ENCODE measurements at places on chromosomes 16 and 17.

DNA sequence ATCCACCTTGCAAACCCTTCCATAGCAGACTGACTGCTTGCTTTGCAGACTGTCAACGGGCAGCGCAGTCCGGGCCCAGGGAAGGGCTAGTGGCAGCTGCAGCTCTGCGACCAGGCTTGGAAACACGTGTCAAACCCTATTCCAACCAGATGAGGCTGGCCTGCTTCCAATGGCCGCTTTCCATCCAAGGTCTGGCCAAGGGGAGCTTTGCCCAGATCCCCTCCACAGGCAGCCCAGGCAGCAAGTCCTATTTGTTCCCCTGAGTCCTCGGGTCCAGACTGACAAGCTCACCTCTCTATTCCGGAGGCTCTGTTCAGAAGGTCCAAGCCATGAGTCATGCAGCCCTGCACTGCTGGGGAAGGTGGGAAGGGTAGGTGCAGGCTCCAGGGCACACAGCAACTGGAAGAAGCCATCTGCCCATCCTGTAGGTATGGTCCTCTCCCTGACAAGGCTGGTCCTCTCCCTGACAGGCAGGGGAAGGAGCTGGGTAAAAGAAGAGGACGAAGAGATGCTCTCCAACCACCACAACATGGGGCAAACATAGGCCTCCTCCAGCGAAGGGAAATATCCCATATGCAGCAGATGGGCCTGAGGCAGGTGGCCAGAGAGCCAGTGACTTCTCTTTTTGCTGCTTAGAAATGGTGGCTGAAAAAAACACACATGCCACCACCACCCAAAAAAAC is 22.6 kb upstream of the AXIN2 start:
- no peak for DNase-seq

DNA sequence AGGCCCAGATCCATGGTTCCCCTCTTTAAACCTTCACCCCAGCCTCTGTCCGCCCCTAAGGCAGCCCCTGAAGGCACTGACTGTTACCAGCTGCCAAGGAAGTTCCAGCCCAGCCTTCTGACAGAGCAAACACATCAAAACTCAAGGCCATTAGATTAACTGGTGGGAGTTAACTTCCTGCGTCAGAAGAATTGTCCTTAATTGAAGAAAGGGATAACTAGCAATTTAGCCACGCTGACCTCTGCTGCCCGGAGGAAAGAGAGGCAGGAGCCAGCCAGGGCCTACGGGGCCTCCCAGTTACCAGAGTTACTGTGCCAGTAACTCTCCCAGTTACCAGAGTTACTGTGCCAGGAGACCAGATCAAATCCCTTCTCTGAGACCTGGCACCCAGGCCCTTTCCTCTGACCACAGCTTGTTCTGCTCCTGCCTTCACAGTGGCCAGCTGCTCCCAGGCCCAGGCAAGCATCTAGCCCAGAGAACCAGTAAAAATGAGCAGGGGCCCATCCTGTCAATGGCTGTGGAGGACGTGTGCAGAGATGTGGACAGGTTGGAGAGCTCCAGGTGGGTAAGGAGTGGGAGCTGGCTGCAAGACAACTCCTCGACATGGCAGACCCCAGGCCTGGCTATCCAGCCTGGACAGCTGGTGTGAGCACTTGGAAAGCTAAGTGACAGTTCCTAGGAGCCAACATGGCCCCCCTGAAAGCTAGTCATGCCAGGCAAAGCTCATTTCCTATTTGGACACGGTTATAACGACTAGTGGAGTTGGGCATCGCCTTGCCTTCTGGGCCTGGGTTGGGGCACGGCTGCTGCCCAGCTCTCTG is 2.8 kb upstream of the PITPNM3 start:
- DNase-seq, result no peak

- no peak for DNase-seq
These were observed 195.0 kb upstream of the ELAC2 start for GRCh38 chr17:13212860-13213259.

GRCh38 chr17:81115749-81116464 is 49.4 kb upstream of the PVALEF start:
- DNase-seq, result no peak

DNA sequence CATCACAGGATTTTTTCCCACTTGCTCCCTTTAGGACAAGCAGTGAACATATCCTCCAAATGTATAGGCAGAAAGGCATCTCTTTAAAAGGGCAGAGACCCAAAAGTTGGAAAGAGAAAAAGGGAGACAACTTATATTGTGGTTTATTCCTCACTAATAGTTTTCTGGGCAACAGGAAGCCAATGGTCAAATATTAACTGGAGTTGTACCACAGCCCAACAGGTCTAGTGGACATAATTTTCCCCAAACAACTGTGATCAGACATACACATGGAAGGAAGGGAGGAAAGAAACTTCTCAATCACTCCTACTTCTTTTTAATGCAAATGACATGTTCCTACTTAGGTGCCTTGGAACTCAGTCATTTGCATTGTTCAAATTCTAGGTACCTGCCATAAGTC is 78.4 kb downstream of the SOX9 start:
- no peak for DNase-seq

DNA sequence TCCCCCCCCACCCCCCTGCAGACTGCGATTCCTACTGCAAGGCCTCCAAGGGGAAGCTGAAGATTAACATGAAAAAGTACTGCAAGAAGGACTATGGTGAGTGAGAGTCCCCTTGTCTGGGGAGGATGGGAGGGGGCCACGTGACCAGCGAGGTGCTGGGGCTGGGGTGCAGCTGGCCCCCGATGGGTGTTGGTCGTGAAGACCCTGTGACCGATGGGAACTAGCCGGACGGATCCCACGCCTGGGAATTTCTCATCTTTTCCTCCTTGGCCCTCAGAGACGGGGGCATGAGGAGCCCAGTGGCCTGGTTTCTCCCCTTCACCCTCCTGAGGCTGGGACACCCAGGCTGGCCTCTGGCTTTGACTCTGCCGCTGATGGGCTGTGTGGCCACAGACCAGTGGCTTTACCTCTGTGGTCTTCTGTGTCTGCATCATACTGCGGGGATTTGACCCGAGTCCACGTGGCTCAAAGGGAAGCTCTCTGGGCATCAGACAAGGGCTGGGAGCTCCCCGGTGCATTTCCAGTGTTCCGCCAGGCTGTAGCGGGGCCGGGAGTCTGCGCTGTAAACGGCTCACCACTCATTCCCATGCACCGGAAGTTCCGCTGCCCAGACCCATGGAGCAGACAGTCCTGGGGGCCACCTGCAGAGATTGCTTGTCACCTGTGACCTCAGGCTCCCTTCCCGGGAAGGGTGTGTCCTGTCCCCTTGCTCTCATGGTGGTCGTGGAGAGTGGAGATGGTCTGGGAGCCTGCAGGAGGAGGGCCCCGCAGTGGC is 200.0 kb downstream of the NTN1 start:
- DNase-seq, result no peak

All from HFF-Myc (cell line).